ENCODE measurements at places on chromosomes 11 and 22. TPM values are rescaled to one million over a fixed set of nuclear protein-coding genes. Genes with fewer than 3 reads are reported as not detected.

DNA sequence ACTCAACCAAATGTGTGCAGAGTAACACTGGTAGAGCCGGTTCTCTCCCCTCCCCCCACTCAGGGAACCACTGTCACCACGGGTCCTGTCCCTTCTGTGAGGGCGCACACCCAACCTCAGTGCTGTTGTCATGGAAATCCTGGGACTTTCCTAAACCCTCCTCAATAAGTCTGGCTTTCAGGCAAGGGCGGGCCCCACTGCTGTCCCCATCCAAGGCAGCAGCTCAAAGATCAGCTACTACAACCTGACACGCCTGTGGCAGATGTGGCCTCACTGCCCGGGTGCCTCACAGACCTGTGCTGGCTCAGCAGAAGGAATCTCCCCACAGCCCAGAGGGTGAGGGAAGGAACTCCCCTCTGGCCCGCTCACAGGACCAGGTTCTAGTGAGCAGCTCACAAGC, 2.2 kb downstream of the PRODH start:
- H3K36me3 ChIP-seq: no peaks in the 10 kb centered on the region
- H3K4me3 ChIP-seq: no peak overlapping the region
- no peak for DNase-seq
- H3K27ac ChIP-seq: no peak overlapping the region

LRRC56 gene
- 2.6 TPM for total RNA-seq

DNA sequence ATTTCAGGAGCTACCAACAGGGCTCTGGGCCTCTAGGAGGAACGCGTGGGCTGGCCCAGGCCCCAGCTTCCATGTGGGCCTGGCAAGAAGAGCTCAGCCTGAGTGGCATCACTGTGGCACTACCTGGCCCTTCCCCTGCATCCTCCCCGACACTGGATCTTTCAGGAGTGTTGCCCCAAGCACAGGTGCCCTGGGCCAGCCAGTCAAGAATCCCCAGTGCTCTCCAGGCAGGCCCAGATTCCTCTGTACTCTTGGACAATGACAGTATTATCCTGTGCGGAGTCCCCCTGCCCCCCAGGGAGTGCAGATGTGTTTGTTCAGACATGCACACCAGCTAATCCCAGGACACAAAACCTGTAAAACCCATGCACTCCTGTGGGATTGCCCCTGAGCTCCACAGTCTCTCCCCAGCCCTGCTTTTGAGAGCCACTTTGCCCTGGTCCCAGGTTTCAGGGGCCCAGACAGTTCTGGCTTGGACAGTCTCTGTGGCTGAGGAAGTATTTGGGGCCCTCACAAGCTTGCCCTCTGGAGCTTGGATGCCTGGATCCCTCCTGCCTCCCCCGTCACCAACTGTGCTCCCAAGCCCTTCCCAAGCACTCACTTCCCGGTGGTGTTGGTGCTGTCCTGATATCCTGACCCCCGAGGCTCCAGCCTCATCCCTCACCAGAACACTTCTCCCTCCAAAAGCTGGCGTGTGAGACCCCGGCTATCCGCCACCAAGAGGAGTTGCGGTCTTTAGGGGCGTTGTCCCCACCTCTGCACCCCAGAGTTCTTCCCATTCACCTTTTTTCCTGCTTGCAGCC, 39.9 kb downstream of the KCNC1 start:
- H3K4me3 ChIP-seq: no peak overlapping the region
- H3K27me3 ChIP-seq: peaks cover 12% of the 10 kb centered on the region
- no peaks in the 10 kb centered on the region for H3K36me3 ChIP-seq

- peaks cover 5% of the 10 kb centered on the region for H3K36me3 ChIP-seq
- no peak overlapping the region for H3K27ac ChIP-seq
- peaks cover 2% of the 10 kb centered on the region for H3K27me3 ChIP-seq
- H3K4me3 ChIP-seq: no peak overlapping the region
- H3K4me1 ChIP-seq: no peaks in the 10 kb centered on the region
Observed at GRCh38 chr22:34096770-34097169, 176.5 kb upstream of the LARGE1 start.

DNA sequence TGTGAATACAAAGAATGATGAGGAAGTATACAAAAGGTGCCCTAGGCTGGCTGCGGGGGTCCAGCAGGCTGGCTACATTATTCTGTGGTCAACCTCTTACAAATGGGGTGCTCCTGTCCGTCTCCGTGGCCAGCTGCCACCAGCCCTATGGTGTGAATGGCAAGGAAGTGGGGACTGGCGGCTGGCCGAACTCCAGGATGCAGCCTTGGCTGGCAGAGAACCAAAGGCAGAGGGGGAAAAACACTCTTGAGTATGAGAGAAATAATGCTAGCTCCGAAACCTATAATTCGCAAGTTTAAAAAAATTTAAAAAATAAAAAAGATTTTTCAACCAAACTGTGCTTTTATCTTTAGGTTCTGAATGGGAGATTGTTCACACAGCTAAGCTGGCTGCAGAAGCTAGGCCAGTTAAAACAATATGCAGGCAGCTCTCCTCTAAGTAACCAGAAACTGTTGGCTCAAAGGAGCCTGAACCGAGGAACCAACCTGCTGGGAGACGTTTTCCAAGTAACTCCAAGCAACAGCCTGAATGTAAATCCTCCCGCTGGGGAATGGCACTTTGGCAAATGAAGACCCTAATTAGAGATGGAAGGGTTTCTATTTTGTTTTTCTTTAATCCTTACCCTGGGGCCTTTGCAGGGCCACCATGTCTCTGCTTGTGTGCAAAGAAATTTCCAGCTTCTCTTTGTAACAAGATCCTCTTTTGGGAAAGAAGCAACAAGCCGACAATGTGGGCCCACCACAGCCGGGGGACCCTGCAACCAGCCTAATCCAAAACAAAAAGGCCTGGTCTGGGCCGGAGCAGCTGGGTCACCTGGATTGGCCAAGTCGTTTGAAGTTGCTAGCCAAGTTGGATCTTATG, 50.2 kb downstream of the C22orf31 start:
- no peaks in the 10 kb centered on the region for H3K36me3 ChIP-seq
- no peak for DNase-seq
- no peak overlapping the region for H3K27ac ChIP-seq
- peaks cover 11% of the 10 kb centered on the region for H3K4me1 ChIP-seq

INS gene
- total RNA-seq: not detected

TH gene
- total RNA-seq: not detected

TRIM77 gene
- not detected for total RNA-seq

OR8G1 gene
- not detected for total RNA-seq

DNA sequence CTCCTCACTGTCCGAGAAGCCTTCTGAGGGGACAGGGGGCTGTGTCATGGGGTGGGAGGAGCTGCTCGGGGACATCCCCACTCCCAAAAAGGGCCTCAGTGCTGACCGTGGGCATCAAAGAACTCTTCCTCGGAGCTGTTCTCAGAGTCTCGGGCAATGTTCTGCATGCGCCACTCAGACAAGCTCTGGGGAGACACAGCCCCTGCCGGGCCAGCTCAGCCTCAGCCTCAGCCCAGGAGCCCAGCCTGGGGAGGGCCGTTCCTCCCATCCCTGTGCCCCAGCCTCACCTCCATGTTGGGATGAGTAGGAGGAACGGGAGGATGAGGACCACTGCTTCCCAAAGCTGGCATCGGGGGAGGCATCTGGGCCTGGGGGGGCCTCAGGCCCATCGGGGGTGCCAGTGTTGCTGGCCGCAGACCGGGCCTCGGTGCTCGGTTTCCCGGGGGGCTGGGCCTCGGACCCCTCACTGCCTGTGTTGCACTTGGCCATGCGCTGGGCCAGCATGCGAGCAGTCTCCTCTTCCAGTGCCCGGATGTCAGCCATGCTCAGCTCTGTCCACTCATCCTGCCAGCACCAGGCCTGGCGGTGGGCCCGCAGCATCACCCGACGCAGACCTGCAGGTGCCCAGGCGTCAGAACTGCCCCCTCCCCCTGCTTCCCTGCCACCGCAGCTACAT, 5.2 kb downstream of the PITPNM1 start:
- H3K36me3 ChIP-seq: no peaks in the 10 kb centered on the region
- no peak overlapping the region for H3K27ac ChIP-seq
- no peak overlapping the region for H3K4me3 ChIP-seq
- H3K4me1 ChIP-seq: peaks cover 4% of the 10 kb centered on the region
- peaks cover 7% of the 10 kb centered on the region for H3K27me3 ChIP-seq
- DNase-seq: no peak

- H3K27me3 ChIP-seq: peaks cover 10% of the 10 kb centered on the region
- no peak overlapping the region for H3K27ac ChIP-seq
- H3K36me3 ChIP-seq: peaks cover 20% of the 10 kb centered on the region
- DNase-seq: no peak
Observed at GRCh38 chr22:46977656-46978343, 215.3 kb downstream of the TBC1D22A start.

NXPE2 gene
- total RNA-seq: not detected

CRYBB2 gene
- not detected for total RNA-seq

- DNase-seq: no peak
- peaks cover 8% of the 10 kb centered on the region for H3K27me3 ChIP-seq
- H3K4me1 ChIP-seq: peaks cover 1% of the 10 kb centered on the region
- H3K27ac ChIP-seq: no peak overlapping the region
- no peaks in the 10 kb centered on the region for H3K36me3 ChIP-seq
Observed at GRCh38 chr11:107856981-107857517, 1.5 kb downstream of the SLC35F2 start.
